Activated naive CD8-positive, alpha-beta T cell treated with anti-CD3 and anti-CD28 coated beads, Interleukin-2, amount 10 ng/mL, durations not matched to agents 7 days and 5 days (primary cell): ENCODE measurements at places on chromosomes 7 and 10. TPM values are rescaled to one million over a fixed set of nuclear protein-coding genes. Genes with fewer than 3 reads are reported as not detected.

DNA sequence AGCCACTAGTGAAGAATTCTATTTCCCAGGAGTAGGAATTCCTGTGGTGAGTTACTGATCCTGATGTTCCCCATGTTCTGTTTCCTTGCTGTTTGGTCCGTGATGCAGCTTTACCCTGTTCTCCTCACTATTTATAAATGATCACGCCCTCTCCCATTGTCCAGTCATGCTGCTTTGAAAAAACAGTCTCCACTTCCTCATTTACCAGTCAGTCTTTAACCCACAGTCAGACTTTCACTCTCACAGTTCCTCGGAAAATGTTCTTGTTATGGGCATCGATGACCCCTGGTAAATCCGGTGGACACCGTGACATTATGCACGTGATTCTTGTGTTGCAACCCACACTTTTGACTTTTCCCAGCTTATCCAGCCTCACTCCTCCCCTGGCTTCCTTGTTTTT, 14.4 kb downstream of the SCIN start:
- no peak for DNase-seq

- DNase-seq: no peak
Measured at GRCh38 chr10:25902002-25902401, 32.0 kb upstream of the MYO3A start.

DNA sequence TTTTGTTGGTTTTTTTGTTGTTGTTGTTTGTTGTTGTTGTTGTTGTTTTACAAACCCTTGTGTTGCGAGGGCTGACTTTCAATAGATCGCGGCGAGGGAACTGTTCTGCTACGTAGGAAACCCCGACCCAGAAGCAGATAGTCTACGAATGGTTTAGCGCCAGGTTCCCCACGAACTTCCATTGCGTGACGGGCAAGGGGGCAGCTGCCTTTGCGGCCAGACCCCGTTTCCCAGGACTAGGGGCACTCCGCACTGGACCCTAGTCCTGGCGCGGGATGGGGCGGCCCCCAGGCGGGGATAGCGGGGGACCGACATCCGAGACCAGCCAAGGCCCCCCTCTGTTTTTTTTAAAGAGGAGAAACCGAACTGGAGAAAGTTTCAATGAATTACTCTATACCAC, 119.6 kb downstream of the LRRTM3 start:
- DNase-seq: no peak

GRCh38 chr7:144824360-144824759, 11.5 kb downstream of the TPK1 start:
- no peak for DNase-seq

The TMEM213 gene
- total RNA-seq: not detected

The SEMA3D gene
- not detected for total RNA-seq

The LBX1 gene
- not detected for total RNA-seq

The CABCOCO1 gene
- total RNA-seq: not detected

The OPN1SW gene
- total RNA-seq: not detected

The BMS1 gene
- 16.7 TPM for total RNA-seq
